ENCODE measurements at places on chromosomes 2 and 18. TPM values are rescaled to one million over a fixed set of nuclear protein-coding genes. Genes with fewer than 3 reads are reported as not detected.

PPM1G gene
- total RNA-seq: 50.2 TPM

BMP10 gene
- total RNA-seq: not detected

SRD5A2 gene
- not detected for total RNA-seq

SLC14A1 gene
- total RNA-seq: 9.8 TPM

ZNF397 gene
- 10.1 TPM for total RNA-seq

HADHA gene
- 78.5 TPM for total RNA-seq

RND3 gene
- total RNA-seq: not detected

KIF5C gene
- total RNA-seq: 41.6 TPM

Measured in T-helper 17 cell (primary cell).